Frontal cortex (tissue), 4 donors: ENCODE measurements at places on chromosomes 5 and 9.

- no peak for DNase-seq
These were observed 61.5 kb downstream of the PHF2 start for GRCh38 chr9:93637886-93638285.

- DNase-seq: no peak
These were observed 216.1 kb upstream of the RASA1 start for GRCh38 chr5:87051502-87052113.

DNA sequence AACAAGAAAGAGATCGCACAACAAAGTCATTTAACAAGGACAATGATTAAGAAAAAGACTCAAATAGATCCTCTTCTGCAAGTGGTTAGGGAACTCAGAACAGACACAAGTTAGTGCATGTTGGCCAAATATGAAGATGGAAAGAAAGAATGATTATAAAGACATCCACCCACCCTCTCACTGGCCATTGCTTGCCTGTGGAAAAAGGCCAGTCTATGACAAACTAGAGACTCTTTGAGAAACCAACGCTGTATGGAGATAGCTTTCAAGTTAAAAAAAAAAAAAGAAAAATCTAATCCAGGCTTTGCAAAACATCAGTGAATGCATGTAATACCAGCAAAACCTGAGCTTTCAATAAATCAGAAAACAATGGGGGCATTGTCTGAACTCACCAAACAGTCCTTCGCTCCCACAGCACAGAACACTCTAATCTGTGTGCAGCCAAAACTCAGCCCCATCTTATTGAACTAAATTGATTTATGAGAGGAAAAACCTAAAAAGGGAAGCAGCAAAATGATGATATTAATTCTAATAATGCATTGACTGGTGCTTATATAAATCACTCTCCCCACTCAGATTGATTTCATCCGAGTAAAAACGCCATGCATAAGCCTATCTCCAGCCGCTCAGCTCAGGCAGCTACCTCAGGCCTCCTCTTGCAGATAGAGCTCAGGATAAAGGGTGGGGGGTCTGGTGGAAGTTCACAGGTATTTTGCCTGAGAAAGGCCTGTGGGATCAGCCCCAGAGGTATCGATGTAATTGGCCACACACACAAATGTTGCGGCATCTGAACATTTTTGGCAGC is 547.1 kb downstream of the CCDC171 start:
- no peak for DNase-seq

- no peak for DNase-seq
These were observed 149.6 kb downstream of the TTC39B start for GRCh38 chr9:15157381-15157780.

DNA sequence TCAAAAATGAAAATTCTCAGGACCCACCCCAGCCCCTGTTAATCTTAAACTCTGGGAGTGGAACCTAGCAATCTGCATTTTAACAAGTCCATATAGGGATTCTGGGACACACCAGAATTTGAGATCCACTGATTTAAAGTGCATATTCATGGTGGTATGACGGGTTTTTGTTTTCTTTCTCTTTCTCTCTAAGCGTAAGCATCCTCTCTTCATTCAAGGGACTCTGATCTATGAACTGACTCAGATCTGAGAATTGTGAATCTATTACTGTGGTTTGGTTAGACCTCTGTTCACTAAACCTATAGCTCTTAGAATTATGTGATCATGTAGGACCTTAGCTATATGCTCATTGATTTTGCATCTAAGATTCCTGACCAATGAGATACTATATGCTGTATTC is 565.2 kb downstream of the CCDC171 start:
- DNase-seq: no peak

GRCh38 chr5:84273517-84273883 is 111.2 kb downstream of the EDIL3 start:
- DNase-seq: no peak

GRCh38 chr9:15086778-15087324 is 176.6 kb upstream of the FREM1 start:
- no peak for DNase-seq

GRCh38 chr5:173527671-173528070 is 88.8 kb downstream of the BOD1 start:
- DNase-seq: no peak

DNA sequence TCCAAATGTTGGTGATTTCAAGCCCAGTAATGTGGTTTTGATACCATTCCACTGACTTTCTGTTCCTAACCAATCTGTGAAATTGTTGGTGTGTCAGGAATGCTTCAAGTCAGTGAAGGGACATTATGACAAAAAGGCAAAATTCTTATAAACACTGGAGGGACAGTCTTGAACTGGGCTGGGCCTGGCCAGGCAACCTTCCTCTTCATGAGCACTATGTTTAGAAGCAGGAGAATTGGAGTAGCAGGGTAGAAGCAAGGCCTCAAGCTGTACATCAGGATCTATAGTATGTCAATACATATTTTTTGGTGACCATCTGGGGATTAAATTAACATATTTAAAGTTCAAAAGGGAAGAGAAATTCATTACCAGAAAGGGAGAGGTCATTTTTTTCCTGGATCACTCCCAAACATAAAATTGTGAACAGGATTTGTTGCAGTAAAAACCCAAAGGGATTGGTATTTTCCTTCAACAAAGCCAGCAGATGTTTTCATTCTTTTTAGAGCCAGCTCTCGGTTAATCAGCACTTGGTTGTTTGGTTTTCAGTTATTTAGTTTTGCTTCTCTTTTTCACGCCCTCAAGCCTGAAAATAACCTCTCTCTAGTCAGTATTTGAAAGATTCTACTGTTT is 77.9 kb upstream of the PIK3R1 start:
- DNase-seq: no peak

DNA sequence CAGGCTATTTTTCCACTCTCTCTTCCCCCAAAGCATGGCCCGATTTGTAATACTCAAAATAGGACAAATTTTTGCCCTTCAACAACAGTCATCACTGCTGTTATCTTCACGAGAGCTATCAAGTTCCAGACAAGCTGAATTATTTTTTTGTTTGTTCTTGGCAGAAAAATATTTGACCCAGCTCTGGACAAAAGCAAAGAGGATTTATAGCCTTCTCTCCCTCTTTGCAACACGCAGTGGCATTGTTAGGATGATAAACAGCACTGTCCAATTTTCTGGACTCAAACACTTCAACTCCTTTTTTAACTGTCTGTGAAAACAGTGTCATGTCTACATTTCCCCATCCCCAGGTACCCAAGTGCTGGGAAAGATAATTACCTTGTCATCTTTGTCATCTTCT is 160.3 kb downstream of the SLF1 start:
- DNase-seq: no peak

DNA sequence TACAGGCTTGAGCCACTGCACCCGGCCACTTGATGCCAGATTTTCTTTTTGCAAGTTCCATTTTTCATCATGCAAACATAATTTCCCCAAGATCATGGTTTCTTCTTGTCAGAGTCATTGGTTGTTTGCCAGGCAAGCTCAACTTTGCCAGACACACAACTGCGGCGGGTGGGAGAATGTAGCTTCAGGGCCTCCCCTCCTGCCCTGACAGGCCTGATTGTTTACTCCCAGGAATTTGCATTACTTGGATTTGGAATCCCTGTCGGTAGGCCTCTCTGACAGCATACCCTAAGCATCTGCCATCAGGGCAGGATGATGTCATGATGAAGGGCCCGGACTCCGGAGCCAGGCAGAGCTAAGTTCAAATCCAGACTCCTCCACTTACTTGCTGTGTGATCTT is 15.1 kb downstream of the RPS14 start:
- DNase-seq: no peak

DNA sequence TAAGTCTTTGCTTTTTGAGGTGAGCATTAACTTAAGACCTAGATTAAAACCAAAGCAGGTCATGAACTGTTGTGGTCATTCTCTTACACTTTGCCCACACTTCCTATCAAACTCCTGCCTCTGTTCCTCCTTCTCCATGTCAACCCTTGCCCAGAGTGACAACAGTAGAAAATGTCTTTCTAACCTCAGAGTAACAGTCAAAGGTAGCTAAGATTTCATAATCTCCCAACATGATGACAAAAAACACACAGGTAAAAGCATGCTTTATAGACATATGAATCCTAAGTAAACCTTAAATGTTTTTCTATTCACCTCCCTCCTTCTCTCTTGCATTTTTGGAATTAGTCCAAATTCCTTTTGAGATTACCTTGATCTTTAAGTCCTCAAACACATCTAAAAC is 422.3 kb downstream of the SPATA31D1 start:
- DNase-seq: no peak

DNA sequence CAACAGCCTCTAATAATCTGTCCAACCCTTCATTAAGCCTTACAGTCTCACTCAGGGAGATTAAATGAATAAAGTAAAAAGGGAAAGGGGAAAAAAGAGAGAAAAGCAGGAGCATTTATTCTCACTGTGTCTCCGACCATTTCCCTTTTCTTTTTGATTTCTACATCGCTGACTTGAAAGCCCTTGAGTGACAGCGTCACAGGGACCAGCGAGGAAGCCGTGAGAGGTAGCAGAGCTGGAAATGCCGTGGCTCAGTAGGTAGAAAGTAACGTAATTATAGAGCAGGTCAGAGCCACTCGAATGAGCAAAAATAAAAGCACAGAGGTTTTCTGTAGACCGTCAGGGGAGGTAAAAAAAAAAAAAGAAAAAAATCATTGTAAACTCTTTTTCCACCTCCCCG is 52.4 kb downstream of the ASS1 start:
- DNase-seq: no peak

DNA sequence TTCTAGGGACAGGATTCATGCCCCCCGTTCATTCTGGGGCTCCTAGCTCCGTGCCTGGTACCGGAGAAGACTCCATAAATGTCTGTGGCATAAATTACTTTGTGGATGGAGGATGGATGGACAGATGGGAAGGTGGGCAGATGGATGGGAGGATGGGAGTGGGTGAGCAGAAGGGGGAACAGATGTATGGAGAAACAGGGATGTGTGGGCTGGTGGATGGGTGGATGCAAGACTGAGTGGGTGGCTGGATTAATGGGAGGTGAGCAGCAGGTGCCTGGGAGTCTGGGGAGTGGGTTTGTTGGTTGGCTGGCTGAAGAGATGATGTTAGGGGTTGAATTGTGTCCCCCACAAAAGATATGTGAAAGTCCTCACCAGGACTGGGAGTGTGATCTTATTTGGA is 43.5 kb downstream of the SARDH start:
- no peak for DNase-seq

DNA sequence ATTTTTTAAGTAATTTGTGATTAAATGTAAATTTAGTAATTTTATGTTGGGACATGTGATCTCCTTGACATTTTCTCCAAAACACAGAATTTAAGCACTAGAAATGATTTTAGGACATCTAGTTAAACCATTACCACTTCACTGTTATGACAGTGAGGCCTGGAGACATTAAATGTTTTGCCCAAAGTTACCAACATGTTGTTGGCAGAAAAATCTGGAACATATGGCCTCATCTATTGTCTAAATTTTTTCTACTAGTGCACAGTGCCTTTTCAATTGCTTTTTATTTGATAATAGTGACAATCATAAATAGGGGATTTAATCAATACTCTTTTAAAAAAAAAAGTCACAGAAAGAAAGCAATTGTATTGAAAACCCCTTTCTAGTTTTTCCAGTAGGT is 45.6 kb downstream of the PIK3R1 start:
- DNase-seq: no peak

DNA sequence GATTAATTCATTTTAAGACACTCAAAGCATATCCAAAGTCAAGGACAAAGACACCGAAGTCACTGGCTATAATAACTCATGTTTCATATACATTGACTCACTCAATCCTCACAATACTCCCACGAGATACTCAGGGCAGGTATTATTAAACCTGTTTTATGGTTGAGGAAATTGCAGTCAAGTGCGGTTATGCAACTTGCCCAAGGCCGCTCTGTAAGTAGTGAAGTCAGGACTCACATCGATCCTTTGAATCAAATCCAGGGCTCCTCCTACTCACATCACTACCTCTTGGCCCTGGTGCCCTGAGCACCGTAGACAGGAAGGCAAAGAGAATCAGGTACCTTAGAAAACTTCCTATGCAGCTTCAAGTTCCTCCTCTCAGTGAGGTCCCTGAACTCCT is 87.8 kb upstream of the APC start:
- DNase-seq: no peak

GRCh38 chr5:147832541-147832940 is 1.1 kb upstream of the SPINK1 start:
- no peak for DNase-seq

GRCh38 chr5:119291877-119292276 is 63.9 kb upstream of the TNFAIP8 start:
- no peak for DNase-seq

- DNase-seq: no peak
These were observed 391.2 kb upstream of the SGCD start for GRCh38 chr5:155935723-155936122.

DNA sequence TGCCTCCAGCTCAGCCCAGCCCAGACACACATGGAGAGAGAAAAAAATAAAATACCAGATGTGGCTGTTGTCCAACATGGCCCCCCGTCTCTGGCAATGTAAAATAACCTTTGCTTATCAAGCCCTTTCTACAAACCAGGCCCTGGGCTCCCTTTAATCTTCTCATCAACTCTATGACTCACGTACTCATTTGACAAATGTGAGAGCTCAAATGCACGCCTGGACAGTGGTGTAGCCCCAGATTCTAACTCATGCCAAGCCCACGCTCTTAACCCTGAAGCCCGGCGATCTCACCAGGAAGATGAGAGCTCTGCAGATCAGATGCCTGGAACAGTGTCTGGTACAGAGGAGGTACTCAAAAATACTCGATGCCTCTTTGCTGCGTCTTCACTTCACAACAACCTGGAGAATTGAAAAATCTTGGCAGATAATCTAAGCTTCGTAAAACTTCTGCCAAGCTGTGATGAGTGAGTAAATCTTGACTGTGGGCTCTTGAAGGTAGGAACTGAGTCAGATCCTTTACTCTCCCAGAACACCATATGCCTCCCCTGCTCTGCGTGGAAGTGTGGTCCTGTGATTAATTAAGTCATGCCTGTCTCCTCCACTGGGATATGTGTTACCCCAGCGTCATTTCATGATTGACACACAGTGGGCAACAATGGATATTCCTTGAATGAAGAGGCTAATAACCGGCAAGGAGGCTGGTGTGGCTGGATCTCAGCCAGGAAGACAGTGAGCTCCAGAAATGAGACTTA is 102.0 kb upstream of the FSTL4 start:
- DNase-seq: peak; percentile 16

DNA sequence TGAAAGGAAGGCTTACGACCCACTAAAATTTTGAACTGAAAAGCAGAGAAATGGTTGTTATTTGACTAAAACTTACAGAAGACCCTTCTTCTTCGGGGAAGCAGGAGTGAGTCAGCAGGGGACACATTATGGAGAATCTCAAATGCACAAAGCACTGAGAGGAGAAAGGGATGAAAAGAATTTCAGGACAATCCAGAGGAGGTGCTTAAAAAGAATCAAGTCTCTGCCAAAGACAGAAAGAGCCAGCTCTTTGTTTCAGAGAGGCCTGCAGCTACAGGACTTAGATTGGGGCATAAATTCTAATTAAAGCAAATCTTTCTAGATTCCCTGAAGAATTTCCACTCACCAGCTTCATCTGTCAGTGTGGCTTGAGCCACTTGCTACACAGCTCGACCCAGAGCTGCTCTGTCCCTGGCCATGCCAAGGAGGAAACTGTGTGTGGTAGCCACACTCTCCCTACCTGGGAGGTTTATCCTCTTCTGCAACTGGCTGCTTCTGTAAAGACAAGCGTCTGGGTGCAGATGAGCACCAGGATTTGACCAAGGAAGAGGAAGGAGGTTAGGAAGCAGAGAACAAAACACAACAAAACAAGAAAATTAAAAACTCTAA is 89.9 kb downstream of the SEMA5A start:
- DNase-seq: no peak
